ENCODE measurements at places on chromosomes 2 and 18.

DNA sequence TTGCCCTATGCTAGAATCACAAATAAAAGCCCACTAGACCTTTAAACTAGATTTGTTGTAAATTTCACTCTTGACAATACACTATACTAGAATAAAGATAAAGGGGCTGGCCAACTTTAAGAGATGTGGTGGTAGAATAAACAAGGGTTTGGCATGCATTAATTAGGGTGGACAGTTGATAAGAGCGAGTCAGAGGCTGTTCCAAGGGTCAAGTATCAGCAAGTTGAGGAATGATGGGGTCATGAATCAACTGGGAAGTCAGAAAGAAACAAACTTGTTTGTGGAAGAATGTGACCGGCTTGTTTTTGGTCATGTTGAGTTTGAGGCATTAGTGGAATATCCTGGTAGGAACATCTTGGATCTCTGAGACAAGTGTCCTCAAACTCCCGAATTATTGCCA is 398.3 kb upstream of the TNP1 start:
- no peak for DNase-seq

GRCh38 chr2:226357816-226358215 is 441.8 kb downstream of the IRS1 start:
- DNase-seq: no peak

GRCh38 chr18:60895181-60895580 is 438.0 kb upstream of the CDH20 start:
- DNase-seq: no peak

GRCh38 chr2:115484486-115484885 is 1042.0 kb downstream of the DPP10 start:
- DNase-seq: no peak

GRCh38 chr2:134677856-134678756 is 40.7 kb downstream of the TMEM163 start:
- DNase-seq: no peak

All from SW 1271 (cell line).